ENCODE measurements at places on chromosomes 16 and 17.

GRCh38 chr17:76581515-76581914 lies 4.1 kb downstream of the ST6GALNAC2 start:
- no peak for DNase-seq

DNA sequence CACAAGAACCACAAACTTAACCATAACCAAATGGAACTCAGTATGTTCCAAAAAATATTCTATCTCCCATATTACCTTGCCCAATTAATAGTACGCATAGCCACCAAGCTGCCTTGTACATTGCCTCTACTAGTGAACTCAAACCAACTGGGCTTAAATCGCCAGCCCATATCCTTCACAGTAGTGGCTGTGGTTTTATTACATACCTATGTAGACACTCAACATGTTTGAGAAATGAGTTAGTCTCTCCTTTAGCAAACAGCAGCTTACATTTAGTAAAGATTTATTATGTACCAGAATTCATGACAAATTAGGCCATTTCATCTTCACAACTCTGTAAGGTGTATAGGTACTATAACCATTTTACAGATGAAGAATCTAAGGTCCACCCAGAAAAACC lies 41.4 kb downstream of the GRB2 start:
- DNase-seq, result no peak

GRCh38 chr17:82106688-82107305 lies 8.8 kb upstream of the FASN start:
- no peak for DNase-seq

DNA sequence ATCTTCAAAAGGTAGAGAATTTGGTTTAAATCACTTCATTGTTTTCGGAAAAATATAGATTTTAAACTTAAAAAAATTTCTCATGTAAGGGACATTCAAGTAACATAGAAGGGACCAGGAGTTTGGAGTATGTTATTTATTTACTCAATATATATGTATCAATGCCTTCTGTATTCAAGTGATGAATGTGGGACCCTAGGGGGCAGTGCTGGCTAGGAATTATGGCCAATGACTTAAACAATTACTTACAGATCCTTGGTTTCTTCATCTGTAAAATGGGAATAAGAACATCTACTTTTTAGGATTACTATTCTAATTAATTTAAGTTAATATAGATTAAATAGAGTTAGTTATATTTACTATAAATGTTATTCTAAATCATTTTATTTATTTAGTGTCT lies 886.3 kb upstream of the RBFOX1 start:
- DNase-seq, result no peak

DNA sequence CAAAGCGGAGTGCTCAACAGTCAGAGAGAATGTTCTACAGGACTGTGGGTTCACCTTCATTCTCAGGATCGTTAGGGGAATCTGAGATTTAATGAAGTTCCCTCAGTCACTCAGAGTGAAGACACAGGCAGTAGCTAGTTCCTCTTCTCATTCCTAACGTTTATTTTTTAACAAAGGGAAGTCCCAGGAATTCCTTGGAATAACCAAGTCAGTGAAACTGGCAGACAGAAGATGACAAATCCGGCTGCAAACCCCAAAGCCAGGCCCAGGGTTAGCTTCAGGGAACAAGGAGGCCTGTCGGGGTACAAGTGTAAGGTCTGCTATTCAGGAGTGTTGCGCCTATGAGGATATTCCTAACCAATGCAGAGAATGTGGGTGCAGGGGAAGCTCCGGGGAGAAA lies 42.0 kb downstream of the COTL1 start:
- DNase-seq, result no peak

DNA sequence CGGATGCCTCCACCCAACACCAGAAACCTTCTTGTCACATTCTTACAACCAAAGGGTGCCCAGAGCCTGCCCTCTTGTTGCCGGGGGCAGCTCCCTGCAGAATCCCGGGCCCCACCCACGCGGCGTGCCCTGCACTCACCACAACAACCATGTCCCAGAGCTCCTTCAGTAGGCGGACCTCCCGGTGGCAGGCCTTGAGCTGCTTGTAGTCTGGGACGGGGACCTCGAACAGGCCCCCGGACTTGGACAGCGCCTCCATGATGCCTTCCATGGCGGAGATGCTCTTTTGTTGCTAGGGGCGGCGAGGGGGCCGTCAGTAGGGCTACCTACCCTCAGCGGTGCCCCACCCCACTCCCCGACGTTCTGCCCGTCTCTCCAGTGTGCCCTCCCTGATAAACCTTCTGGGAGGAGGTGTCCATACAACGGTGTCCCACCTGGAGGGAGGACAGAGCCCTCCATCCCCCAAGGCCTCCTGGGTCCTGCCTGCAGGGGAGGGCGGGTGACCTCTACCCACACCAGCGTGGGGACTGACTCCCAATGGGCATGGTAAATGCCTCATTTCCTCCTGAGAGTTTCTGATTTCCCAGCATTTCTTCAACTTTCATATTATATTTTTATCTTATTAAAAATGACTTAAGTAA lies 52.2 kb downstream of the DNAH17 start:
- no peak for DNase-seq
